ENCODE measurements at places on chromosomes 5 and 9. TPM values are rescaled to one million over a fixed set of nuclear protein-coding genes. Genes with fewer than 3 reads are reported as not detected.

- no peak for DNase-seq
Measured at GRCh38 chr9:16138561-16139491, 586.0 kb downstream of the CCDC171 start.

GRCh38 chr5:107671742-107672210, 1.0 kb upstream of the EFNA5 start:
- no peak for DNase-seq

Gene NME5
- total RNA-seq = 5.8 TPM

Gene CTSV
- total RNA-seq = 1.3 TPM

- DNase-seq = no peak
Measured at GRCh38 chr9:2013743-2014475, 1.2 kb upstream of the SMARCA2 start.

Gene OSMR
- total RNA-seq = 14.3 TPM

DNA sequence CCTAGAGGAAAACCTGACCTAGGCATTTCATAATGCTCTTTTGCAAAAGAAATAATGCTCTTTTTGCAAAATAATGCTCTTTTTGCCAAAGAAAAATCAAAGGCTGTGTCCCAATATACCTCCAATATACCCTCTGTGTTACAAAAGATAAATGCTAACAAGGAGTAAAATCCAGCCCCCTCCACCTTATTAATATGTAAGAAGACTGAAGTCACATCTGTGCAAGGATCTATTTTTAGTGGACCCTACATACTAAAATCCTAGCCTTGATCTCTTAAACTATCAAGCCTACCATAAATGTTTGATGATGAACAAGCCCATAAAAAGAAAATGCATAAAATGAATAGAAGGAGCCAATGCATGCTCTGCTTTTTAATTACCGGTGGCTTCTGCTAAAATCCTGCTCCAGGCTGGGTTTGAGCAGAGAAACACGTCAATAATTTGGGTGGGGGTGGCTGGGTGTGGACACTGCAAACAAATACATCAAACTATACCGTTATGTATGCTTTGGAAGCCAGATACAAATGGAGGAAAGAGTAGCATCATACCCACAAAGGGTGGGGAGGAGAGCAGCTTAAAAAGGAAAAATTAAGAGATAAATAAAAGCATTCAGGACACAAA, 131.6 kb downstream of the SEMA6A start:
- DNase-seq = no peak

DNA sequence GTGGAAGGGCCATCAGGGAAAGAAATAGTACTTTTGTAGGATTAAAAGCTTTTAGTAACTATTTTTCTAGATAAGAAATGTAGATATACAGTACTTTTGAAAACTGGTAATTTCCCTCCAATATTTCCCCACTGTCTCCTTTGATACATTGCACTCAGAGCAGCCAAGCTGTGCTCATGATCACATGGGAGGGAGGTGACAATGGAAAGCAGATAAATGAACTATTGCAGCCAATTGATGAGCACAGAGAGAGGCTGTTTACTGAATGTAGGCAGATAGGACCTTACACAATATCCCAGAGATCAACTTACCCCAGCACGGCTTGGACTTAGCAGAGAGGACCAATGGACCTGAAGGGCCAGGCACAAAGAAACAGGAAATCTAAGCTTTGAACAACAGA, 178.0 kb upstream of the NREP start:
- DNase-seq = no peak

DNA sequence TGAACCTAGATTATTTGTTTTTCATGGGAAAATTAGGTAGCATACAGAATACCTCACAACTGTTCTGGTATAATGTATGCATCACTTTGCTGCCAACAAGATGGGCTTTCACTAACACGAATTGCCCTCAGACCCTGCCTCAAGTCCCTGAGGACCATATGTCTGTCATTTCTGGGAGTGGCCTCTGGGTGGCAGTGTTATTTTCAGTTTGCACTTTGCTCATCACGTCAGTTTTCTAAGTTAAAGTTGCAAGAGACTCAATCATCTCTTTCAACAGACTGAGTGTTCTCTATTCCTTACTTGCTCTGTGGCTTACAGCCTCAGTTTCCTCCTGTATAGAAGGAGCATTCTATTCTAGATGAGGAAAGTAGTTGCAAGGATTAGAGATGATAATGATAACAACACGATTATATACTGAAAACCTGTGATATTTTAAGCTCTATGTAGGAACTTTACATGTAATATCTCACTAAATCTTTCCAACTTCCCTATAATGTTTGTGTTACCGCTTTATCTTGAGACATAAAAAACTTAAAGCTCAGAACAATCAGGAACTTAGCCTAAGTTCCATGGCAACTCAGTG, 55.7 kb downstream of the TSSK1B start:
- DNase-seq = peak; percentile 58

- no peak for DNase-seq
Measured at GRCh38 chr5:177350776-177351391, 584 bp downstream of the LMAN2 start.

- no peak for DNase-seq
Measured at GRCh38 chr9:18022642-18023041, 443.8 kb downstream of the SH3GL2 start.

GRCh38 chr9:127548352-127548881, 63.7 kb upstream of the STXBP1 start:
- DNase-seq = no peak

Gene C5orf58
- total RNA-seq = 15.7 TPM

DNA sequence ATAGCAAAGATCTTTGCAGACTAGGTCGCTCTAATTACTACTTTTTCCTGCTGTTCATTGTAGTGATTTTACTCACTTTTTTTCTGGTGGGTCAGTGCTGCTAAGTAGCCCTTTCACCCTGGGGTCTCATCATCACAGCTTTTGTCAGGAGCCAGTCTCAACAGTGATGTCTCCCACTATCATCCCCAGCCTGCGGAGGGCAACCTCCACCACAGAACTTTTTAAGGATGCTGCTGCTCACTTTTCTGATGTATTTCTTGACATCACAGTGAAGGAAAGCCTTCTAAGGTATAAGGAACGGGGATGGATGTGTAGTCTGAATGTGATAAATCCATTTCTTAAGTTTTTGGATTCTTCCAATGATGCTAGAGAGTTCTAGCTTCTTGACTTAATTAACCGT, 242.5 kb upstream of the RIOK2 start:
- no peak for DNase-seq

Gene ST8SIA4
- total RNA-seq = 0.80 TPM

DNA sequence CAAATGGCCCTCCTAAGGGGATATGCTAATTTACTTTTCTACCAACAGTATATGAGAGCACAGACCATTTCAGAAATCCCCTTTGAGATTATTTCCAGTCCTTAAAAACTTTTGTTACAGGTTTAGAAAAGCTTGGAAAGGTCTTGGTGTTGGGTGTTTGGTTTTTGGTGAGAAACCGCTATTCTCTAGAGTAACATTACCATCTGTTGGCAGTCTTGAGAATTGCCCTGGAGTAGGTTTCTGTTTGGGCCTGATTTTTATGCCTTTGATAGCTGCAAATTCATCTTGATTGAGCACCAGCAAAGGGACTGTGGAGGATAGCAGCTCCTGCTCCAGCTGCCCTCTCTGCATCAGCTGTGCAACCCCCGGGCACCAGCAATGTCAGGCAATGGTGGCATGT, 8.0 kb downstream of the NUDT2 start:
- DNase-seq = no peak

Gene BTF3
- 598 TPM for total RNA-seq

- DNase-seq = no peak
Measured at GRCh38 chr9:131624636-131625507, 79.5 kb downstream of the PRRT1B start.

- DNase-seq = no peak
Measured at GRCh38 chr5:37212096-37212495, 37.1 kb downstream of the CPLANE1 start.

DNA sequence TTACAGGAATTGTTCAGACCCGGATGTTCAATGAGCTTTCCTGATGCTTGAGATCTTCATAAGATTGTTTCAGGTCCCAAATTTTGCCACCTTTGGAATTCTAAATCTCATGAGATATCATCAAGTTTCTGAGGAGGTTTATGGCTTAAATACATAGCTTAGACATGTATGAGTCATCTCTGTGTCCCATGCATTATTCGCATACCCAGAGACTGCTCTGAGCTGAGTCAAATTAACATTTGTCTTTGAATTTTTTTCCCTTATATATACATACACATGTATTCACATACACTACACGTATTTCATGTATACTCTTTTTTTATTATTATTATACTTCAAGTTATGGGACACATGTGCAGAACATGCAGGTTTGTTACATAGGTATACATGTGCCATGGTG, 744.6 kb downstream of the BRINP1 start:
- DNase-seq = no peak

DNA sequence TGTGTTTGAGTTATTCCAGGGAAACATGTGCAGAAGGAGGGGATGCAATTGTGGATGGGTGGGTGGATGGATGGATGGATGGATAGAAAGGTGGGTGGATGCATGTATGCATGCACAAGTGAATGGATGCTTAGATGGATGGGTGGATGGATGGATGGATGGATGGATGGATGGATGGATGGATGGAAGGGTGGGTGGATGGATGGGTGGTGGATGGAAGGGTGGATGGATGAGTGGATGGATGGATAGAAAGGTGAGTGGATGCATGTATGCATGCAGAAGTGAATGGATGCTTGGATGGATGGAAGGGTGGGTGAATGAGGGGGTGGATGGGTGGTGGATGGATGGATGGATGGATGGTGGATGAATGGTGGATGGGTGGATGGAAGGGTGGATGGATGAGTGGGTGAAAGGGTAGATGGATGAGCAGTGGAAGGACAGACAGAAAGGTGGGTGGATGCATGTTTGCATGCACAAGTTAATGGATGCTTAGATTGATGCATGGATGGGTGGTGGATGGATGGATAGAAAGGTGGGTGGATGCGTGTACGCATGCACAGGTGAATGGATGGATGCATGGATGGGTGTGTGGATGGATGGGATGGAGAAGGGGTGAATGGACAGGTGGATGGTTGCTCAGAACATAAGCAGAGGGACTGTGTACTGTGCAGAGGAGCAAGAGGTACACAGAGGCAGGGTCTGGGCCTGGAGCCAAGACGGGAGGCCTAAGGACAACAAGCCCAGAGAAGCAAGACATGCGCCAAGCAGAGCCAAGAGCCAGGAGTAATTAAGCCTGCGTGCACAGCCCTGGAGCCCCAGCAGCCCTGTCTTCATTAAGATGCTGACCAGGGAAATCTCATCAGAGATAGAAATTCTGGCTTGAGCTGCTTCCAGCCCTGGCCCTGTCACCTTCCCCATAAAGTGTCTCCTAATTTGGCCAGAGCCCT, 84.6 kb upstream of the PPP1R26 start:
- DNase-seq = no peak

- peak; percentile 11 for DNase-seq
Measured at GRCh38 chr5:123422433-123423277, 548 bp downstream of the CEP120 start.

- DNase-seq = peak; percentile 10
Measured at GRCh38 chr5:91225848-91226686, 157.1 kb downstream of the ARRDC3 start.

DNA sequence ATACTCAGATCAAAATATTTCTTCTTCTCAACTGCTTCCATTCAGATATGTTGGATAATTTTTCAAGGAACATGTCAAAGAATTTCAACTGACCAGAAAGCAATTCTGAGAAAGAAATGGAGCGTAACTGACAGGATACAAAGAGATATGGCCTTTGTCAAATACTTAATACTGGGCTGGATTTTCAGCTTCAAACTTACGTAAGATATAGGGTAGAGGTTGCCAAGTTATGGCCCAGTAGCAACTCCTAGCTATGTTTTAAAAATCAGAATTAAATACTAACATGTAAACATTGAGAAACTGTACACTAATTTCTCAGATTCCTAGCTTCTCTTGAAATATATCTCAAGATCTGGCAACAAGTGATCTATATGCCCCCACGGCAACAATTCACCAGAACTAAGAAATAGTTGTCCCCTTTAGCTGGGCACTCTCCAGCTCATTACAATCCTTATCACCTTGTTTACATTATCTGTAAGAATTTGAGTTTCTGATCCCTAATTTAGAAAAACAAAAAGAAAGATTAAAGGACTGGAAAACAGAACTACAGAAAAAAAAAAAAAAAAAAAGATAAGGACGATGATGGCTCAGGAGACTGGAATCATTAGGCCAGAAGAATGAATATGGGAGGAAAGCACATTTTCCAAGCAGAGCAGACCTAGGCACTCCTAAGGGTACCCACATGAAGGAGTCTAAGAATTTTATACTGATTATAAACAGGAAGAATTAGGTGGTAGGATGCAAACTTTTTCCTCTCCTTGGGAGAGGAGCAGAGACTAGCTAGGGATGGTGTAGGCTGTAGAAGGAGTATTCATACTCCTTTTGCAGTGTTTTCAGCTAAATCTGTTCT, 23.0 kb downstream of the INIP start:
- no peak for DNase-seq

DNA sequence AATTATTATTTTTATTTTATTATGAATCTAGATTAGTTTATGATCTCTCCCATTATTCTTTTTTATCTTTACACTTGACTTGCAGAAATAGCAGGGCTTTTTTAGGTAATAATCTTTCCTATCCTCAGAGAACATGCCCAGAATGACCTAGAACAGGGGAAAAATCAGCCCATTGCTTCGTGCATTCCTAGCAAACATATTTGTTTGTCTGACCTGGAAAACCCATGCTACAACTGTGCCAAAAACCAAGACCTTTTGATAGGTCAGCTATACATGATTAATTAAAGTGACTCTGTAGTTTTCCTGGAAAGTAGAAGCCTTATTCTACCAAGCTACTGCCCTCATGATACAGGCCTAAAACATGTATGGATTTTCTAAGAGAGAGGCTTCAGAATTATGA, 24.1 kb upstream of the CCDC112 start:
- DNase-seq = no peak

Gene HEMGN
- total RNA-seq = not detected

- no peak for DNase-seq
Measured at GRCh38 chr9:123883634-123884033, 46.3 kb downstream of the DENND1A start.

Gene SLC22A4
- 5.5 TPM for total RNA-seq

DNA sequence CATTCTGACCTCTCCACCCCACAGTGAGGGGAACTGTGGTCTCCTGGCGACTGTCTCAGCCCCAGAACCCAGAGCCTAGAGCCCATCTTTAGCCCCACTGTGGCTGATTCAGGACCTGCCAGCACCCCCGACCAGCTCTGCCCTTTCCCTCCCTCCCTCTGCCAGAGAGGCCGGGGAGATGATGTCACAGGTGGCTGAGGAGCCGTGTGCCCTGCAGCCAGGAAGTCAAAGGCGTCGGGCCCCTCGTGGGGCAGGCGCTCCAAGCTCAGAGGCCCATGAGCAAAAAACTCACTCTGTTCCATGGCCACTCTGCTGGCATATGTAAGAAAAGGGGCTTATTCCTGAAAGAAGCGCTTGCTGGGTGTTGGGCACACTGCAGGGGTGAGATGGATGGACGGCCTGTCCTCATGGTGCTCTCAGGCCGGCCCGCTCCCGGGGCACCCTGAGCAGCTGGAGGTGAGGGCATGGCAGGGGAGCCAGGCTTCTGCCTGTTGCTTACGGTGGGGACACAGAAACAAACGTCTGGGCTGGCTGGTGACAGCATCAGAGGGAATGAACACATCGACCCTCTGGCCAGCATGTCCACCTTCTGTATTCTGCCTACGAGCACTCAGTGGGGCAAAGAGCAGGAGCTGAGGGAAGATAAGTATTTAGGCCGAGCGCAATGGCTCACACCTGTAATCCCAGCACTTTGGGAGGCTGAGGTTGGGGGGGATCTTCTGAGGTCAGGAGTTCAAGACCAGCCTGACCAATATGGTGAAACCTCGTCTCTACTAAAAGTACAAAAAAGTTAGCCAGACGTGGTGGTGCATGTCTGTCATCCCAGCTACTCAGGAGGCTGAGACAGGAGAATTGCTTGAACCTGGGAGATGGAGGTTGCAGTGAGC, 41.1 kb downstream of the LAMC3 start:
- no peak for DNase-seq

Data from prostate gland (tissue), 2 donors.